ENCODE measurements at places on chromosomes 1 and 21. TPM values are rescaled to one million over a fixed set of nuclear protein-coding genes. Genes with fewer than 3 reads are reported as not detected.

PLXNA2 gene
- total RNA-seq: 1.2 TPM

CYP4Z1 gene
- total RNA-seq: not detected

KRTAP21-1 gene
- not detected for total RNA-seq

STK40 gene
- 56.8 TPM for total RNA-seq

TSSK3 gene
- 5.1 TPM for total RNA-seq

DISC1 gene
- 30.9 TPM for total RNA-seq

STPG1 gene
- 3.1 TPM for total RNA-seq

KLHDC8A gene
- total RNA-seq: not detected

FCRL2 gene
- not detected for total RNA-seq

PCP4L1 gene
- not detected for total RNA-seq

AMPD1 gene
- not detected for total RNA-seq

CYP4A11 gene
- total RNA-seq: not detected

FMN2 gene
- total RNA-seq: not detected

CYP4X1 gene
- not detected for total RNA-seq

GNPAT gene
- 35.5 TPM for total RNA-seq

NMNAT2 gene
- 0.07 TPM for total RNA-seq

CRP gene
- not detected for total RNA-seq

HES5 gene
- not detected for total RNA-seq

FLG2 gene
- total RNA-seq: not detected

EXTL1 gene
- total RNA-seq: not detected

NEGR1 gene
- 1.2 TPM for total RNA-seq

FABP3 gene
- not detected for total RNA-seq

IFNLR1 gene
- 1.5 TPM for total RNA-seq

SAMD11 gene
- total RNA-seq: not detected

CR1L gene
- total RNA-seq: 0.42 TPM

IGSF3 gene
- 0.08 TPM for total RNA-seq

SH3BGR gene
- 0.94 TPM for total RNA-seq

ADSS2 gene
- 52.4 TPM for total RNA-seq

UBE4B gene
- total RNA-seq: 37.9 TPM

PTPRC gene
- 789 TPM for total RNA-seq

NPPA gene
- not detected for total RNA-seq

SYT6 gene
- total RNA-seq: not detected

ILDR2 gene
- total RNA-seq: 0.19 TPM

REG4 gene
- total RNA-seq: 4.9 TPM

MROH9 gene
- total RNA-seq: not detected

ITGB2 gene
- 616 TPM for total RNA-seq

MX2 gene
- total RNA-seq: 84.8 TPM

FALEC gene
- not detected for total RNA-seq

MED8 gene
- total RNA-seq: 39.0 TPM

KCNH1 gene
- not detected for total RNA-seq

SPRR1B gene
- total RNA-seq: not detected

SPATA17 gene
- total RNA-seq: not detected

HIVEP3 gene
- 6.6 TPM for total RNA-seq

RNU1-1 gene
- 3,337 TPM for total RNA-seq

LRRC38 gene
- not detected for total RNA-seq

PTGFR gene
- not detected for total RNA-seq

FCRL5 gene
- total RNA-seq: 1.4 TPM

PTPN7 gene
- 101 TPM for total RNA-seq

BTBD19 gene
- 47.2 TPM for total RNA-seq

SV2A gene
- total RNA-seq: 18.8 TPM

ZNHIT6 gene
- total RNA-seq: 22.2 TPM

ARMH1 gene
- total RNA-seq: 99.7 TPM

STUM gene
- total RNA-seq: not detected
